ENCODE measurements at places on chromosomes 16 and 17.

DNA sequence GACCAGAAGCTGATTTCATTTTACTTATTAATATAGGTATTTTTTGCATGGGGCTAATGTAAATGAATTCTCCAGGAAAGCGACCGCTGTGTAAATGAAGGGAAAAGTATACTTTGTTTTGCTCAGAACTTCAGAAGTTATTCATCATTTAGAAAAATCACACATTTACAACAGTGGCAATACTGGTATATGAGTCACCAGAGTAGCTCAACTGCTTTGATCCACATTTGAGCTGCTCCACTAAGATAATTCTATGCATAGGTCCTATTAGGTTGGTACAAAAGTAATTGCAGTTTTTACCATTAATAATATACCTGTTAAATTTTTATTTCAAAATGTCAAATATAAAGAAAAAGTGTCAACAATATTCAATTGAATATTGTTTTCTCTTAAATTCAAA, 22.9 kb upstream of the DYNLRB2 start:
- DNase-seq, result no peak

GRCh38 chr16:4404247-4404966, 12.0 kb downstream of the CORO7 start:
- peak; percentile 70 for DNase-seq

- DNase-seq, result no peak
These were observed 159.4 kb upstream of the ZNF267 start for GRCh38 chr16:31713945-31714902.

DNA sequence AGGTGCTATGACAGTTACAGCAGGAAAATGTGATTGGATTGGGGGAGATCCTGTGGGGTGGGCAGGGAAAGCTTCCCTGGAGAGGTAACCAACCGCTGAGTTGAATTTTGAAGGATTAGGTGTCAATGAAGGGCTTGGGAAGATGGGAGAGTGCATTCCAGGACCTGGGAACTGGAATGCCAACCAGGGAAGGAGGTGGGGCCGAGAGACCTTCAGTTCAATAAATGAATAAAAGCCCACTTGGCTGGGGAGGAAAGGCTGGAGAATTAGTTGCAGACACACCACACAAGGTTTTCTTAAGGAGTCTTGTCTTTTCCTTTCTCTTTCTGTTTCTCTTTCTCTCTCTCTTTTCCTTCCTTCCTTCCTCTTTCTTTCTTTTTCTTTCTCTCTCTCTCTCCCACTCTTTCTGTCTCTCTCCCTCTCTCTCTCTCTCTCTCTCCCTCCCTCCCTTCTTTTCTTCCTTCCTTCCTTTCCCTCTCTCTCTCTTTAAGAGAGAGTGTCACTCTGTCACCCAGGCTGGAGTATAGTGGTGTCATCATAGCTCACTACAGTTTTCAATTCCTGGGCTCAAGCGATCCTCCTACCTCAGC, 3.3 kb downstream of the USP43 start:
- no peak for DNase-seq
